ENCODE measurements at places on chromosomes 1 and 21.
A peak's percentile ranks its signal among the peaks of the same experiment; 100 is the strongest.

DNA sequence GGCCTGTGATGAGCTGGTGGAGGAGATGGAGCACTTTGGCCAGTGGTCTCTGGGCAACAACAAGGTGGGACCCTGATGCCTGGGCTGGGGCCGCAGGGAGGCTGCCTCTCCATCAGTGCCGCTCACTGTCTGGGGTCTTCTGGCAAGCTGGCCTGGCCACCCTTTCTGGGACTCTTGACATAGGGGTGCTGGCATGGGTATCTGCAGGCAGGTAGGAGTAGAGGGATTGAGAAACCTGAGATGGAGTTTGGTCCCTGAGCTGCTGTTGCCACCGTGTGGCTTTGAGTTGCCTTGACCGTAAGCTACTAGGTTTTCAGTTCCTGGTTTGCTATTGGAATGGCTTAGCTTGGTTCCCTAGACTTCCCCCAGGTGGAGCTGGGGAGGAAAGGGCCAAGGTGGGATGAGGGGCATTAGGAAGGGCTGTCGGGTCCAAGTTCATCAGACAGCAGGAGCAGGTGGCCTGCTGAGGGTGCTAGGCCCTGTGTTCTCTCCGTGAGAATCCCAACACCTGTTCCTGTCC lies 13.2 kb upstream of the MFN2 start:
- H3K27me3 ChIP-seq = no peaks in the 10 kb centered on the region
- no peak overlapping the region for H3K4me3 ChIP-seq
- DNase-seq = no peak
- peak overlapping the region; percentile 45 for H3K27ac ChIP-seq
- H3K4me1 ChIP-seq = peaks cover 7% of the 10 kb centered on the region
- no peaks in the 10 kb centered on the region for H3K36me3 ChIP-seq

GRCh38 chr1:222225316-222225691 lies 322.6 kb downstream of the HHIPL2 start:
- DNase-seq = no peak
- H3K27me3 ChIP-seq = peaks cover 20% of the 10 kb centered on the region
- no peaks in the 10 kb centered on the region for H3K4me1 ChIP-seq
- H3K27ac ChIP-seq = no peak overlapping the region
- no peak overlapping the region for H3K4me3 ChIP-seq

- H3K27ac ChIP-seq = peak overlapping the region; percentile 94
- DNase-seq = no peak
- H3K36me3 ChIP-seq = peaks cover 8% of the 10 kb centered on the region
- peaks cover 68% of the 10 kb centered on the region for H3K4me1 ChIP-seq
- peak overlapping the region; percentile 63 for H3K4me3 ChIP-seq
- no peaks in the 10 kb centered on the region for H3K27me3 ChIP-seq
Measured at GRCh38 chr1:192538407-192539296, 36.9 kb upstream of the RGS1 start.

- H3K4me1 ChIP-seq = no peaks in the 10 kb centered on the region
- no peak overlapping the region for H3K27ac ChIP-seq
- DNase-seq = no peak
- H3K4me3 ChIP-seq = no peak overlapping the region
- no peaks in the 10 kb centered on the region for H3K36me3 ChIP-seq
Measured at GRCh38 chr1:87436534-87436933, 107.9 kb downstream of the LMO4 start.

DNA sequence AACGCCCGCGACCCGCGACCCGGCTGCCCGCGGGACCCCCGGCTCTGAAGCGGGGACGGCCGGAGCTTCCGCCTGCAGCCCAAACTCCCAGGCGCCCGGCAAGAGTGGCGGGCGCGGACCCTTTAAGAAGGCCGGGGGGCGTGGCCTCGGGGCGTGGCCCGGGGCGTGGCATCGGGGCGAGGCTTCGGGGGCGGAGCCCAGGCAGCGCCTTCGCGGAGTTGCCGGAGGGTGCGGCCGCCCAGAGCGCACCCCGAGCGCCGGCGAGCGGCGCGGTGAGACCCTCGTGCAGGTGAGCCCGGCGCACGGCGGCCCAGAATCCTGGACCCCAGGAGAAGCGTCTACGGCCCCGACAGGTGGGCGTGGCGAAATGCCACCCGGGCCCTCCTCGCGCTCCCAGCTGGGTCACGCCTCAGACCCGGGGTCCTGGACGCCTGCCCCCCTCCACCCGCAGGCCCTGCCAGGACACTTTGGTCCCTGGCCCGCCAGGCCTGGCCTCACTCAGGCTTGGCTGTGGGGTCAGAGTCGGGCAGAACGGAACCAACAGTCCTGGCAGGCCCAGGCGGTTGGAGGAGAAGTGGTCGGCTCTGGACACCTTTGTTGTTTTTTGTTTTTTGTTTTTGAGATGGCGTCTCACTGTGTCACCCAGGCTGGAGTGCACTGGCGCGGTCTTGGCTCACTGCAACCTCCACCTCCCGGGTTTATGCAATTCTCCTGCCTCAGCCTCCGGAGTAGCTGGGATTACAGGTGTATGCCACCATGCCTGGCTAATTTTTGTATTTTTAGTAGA lies 14.4 kb downstream of the RNF223 start:
- H3K27ac ChIP-seq = no peak overlapping the region
- H3K4me3 ChIP-seq = peak overlapping the region; percentile 54
- H3K27me3 ChIP-seq = peaks cover 6% of the 10 kb centered on the region
- H3K36me3 ChIP-seq = no peaks in the 10 kb centered on the region
- peak; percentile 90 for DNase-seq

- H3K27ac ChIP-seq = peak overlapping the region; percentile 11
- peaks cover 21% of the 10 kb centered on the region for H3K27me3 ChIP-seq
- peaks cover 6% of the 10 kb centered on the region for H3K4me1 ChIP-seq
Measured at GRCh38 chr21:44569861-44570517, 3.5 kb upstream of the KRTAP10-4 start.

DNA sequence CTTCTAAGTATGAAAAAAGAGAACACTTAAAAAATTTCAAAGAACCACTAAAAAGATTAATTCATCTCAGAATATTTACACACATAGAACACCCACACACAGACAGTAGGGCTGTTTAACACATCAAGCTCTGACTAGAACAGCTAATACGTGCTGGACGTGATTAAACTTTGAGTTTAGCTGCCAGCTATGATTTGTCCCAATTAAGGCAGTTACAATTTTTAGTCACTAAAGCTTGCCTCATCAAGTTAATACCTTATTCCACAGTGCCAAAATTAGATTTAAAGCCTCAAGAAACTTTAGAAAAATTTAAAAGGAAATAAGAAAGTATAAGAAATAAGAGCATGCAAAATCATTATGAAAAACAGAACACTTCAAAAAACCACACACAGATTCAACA lies 18.9 kb downstream of the SLC16A1 start:
- DNase-seq = no peak
- H3K4me1 ChIP-seq = peaks cover 22% of the 10 kb centered on the region
- no peaks in the 10 kb centered on the region for H3K36me3 ChIP-seq
- H3K27me3 ChIP-seq = no peaks in the 10 kb centered on the region
- no peak overlapping the region for H3K4me3 ChIP-seq

GRCh38 chr1:113040041-113040440 lies 33.0 kb upstream of the LRIG2 start:
- H3K27me3 ChIP-seq = no peaks in the 10 kb centered on the region
- peaks cover 31% of the 10 kb centered on the region for H3K4me1 ChIP-seq
- H3K36me3 ChIP-seq = no peaks in the 10 kb centered on the region

DNA sequence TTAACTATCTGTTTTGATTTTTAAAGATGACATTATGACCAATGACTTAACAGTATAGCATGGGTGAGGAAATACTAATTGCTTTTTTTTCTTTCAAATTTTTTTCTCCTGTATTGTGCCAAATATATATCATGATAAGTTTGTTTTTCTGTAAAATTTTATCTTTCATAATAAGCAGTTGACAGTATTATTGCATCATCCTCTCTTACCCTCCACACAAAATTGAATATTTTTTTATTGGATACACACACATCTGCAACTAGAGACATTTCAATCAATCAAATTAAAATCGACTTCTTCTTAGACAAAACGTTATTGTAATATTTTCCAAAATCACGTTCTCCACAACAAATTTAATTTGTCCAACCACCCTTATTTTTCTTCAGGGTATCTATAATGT lies 330.4 kb upstream of the BRINP3 start:
- no peak for DNase-seq
- H3K27ac ChIP-seq = no peak overlapping the region
- peaks cover 11% of the 10 kb centered on the region for H3K36me3 ChIP-seq
- no peaks in the 10 kb centered on the region for H3K27me3 ChIP-seq
- no peaks in the 10 kb centered on the region for H3K4me1 ChIP-seq
- no peak overlapping the region for H3K4me3 ChIP-seq

DNA sequence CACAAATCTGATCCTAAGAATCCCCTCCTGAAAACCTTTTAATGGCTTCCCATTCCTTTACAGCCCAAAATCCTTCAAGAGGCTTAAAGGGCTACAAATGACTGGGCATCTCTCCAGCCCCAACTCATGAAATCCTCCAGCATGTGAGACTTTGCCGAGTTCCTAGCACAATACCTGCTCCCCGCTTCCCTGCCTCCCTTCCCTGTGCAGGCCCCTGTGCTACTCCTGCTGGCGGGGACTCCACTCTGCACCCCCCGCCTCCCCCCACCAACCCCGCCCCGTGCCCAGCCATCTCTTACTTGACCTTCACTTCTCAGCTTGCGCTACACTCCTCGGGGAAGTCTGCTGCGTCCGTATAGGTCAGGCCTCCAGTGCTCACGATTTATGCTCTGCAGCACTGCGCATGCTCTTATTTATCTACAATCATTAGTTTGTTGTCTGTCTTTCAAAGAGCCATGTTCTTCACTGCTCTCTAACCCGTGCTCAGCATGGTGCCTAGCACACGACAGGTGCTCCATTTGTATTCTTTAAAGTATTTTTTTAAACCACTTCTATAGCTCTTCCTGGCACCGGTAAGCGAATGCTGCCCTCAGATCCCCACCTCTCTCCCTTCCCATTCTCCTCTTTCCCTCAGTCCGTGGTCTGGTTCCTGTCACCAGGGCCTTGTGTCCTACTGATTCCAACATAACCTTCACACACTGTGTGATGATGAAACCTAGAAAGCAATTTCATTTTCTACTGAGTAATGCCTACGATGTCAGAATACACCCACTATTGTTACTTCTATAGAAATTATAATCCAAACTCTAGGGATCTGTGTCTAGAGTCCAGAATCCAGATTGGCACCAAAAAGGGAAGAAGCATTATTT lies 37.5 kb upstream of the PLA2G2C start:
- H3K27ac ChIP-seq = no peak overlapping the region
- H3K4me3 ChIP-seq = no peak overlapping the region
- peaks cover 72% of the 10 kb centered on the region for H3K27me3 ChIP-seq
- DNase-seq = no peak
- no peaks in the 10 kb centered on the region for H3K36me3 ChIP-seq

GRCh38 chr1:92487078-92487605 lies 417 bp upstream of the GFI1 start:
- DNase-seq = no peak
- no peaks in the 10 kb centered on the region for H3K27me3 ChIP-seq
- H3K36me3 ChIP-seq = no peaks in the 10 kb centered on the region
- H3K4me3 ChIP-seq = peak overlapping the region; percentile 99

DNA sequence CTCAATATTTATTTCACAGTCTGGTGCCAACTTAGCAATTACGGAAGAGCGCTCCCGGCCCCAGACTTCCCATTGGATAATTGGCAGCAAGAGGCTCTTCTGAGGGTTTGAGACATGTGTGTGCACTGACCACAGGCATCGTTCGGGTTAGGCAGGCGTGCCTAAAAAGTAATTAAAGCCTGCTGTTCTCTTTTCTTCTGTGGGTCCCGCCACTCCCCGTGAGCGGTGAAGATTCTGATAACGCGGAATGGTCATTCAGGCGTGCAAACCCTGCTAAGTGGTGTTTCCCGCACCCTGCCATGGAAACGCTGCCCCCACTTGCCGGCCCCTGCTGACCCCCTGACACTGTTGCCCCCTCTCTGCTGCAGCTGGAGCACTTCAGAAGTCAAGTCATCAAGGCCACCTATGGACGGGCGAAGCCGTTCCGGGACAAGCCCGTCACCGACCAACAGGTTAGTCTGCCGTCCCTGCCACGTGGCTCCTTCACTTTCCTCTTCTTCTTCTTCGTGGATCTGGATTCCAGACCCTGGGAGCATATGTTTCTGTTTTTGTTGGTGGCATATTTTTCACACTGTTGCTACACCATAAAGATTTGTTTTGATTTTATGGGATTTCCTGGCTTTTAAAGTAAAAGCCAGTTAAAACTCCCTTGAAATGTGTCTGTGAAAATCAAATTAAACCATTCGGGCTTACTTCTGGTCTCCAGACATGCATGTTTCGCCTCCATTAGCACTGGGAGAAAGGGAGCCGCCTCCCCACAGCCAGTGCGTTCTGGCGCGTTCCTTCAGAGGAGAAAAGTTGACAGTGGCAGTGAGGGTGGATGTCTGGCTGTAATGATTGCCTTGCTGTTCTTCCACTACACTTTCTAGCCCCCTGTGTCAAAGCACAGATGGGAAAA lies 79.9 kb downstream of the FHAD1 start:
- no peak overlapping the region for H3K4me3 ChIP-seq
- no peaks in the 10 kb centered on the region for H3K27me3 ChIP-seq
- DNase-seq = no peak
- H3K4me1 ChIP-seq = peaks cover 17% of the 10 kb centered on the region
- no peaks in the 10 kb centered on the region for H3K36me3 ChIP-seq

DNA sequence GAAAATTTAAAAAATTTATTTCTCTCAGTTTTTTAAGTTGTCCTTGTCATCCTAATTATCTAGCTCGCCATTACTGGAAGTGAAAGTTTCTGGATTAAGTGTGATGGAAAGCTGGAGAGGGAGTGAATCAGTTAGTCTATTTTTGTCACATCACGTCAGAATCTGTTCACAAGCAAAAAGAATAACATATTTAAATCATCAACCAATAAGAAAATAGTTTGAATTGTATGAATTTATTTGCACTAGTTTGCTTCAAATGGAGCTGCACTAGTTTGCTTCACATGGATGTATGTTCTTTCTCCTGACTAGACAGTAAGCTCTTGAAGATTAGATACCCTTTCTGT lies 22.8 kb downstream of the PHC2 start:
- no peak overlapping the region for H3K27ac ChIP-seq
- H3K4me3 ChIP-seq = no peak overlapping the region
- no peaks in the 10 kb centered on the region for H3K4me1 ChIP-seq
- DNase-seq = no peak
- peaks cover 17% of the 10 kb centered on the region for H3K27me3 ChIP-seq

Measured in natural killer cell treated with Interleukin-12 subunit alpha and Interleukin-12 subunit beta and Interleukin-15 and Interleukin-18, amount 100 ng/mL, for 72 hours (primary cell).